Neural crest cell (in vitro differentiated cells): ENCODE measurements at places on chromosomes 13 and 19. TPM values are rescaled to one million over a fixed set of nuclear protein-coding genes. Genes with fewer than 3 reads are reported as not detected.
A peak's percentile ranks its signal among the peaks of the same experiment; 100 is the strongest.

The ZNF726 gene
- total RNA-seq = 0.37 and 0.59 TPM in 2 replicates

The TNFSF13B gene
- total RNA-seq = 0.32 and 0.82 TPM in 2 replicates

GRCh38 chr13:28531077-28531844 is 36.3 kb upstream of the FLT1 start:
- H3K4me3 ChIP-seq = no peak overlapping the region
- DNase-seq = peak; percentile 33
- H3K36me3 ChIP-seq = no peaks in the 10 kb centered on the region
- H3K27me3 ChIP-seq = peaks cover 42% of the 10 kb centered on the region

GRCh38 chr13:80255946-80256345 is 85.0 kb downstream of the SPRY2 start:
- H3K4me1 ChIP-seq = peaks cover 3% of the 10 kb centered on the region
- H3K27me3 ChIP-seq = no peaks in the 10 kb centered on the region
- DNase-seq = no peak
- peak overlapping the region; percentile 76 for H3K27ac ChIP-seq
- H3K36me3 ChIP-seq = no peaks in the 10 kb centered on the region
- H3K4me3 ChIP-seq = no peak overlapping the region

The CLIP3 gene
- total RNA-seq = 33.1 and 37.6 TPM in 2 replicates

GRCh38 chr13:49814551-49815270 is 22.2 kb upstream of the KPNA3 start:
- no peaks in the 10 kb centered on the region for H3K36me3 ChIP-seq
- H3K4me3 ChIP-seq = no peak overlapping the region
- peaks cover 13% of the 10 kb centered on the region for H3K4me1 ChIP-seq
- no peaks in the 10 kb centered on the region for H3K27me3 ChIP-seq

GRCh38 chr19:33355535-33355934 is 18.0 kb upstream of the CEBPG start:
- H3K4me3 ChIP-seq = no peak overlapping the region
- H3K4me1 ChIP-seq = no peaks in the 10 kb centered on the region
- H3K27me3 ChIP-seq = peaks cover 19% of the 10 kb centered on the region
- peaks cover 3% of the 10 kb centered on the region for H3K36me3 ChIP-seq
- no peak for DNase-seq

The C19orf33 gene
- not detected in 2 replicates for total RNA-seq

The SHC2 gene
- 39.0 and 45.2 TPM in 2 replicates for total RNA-seq

DNA sequence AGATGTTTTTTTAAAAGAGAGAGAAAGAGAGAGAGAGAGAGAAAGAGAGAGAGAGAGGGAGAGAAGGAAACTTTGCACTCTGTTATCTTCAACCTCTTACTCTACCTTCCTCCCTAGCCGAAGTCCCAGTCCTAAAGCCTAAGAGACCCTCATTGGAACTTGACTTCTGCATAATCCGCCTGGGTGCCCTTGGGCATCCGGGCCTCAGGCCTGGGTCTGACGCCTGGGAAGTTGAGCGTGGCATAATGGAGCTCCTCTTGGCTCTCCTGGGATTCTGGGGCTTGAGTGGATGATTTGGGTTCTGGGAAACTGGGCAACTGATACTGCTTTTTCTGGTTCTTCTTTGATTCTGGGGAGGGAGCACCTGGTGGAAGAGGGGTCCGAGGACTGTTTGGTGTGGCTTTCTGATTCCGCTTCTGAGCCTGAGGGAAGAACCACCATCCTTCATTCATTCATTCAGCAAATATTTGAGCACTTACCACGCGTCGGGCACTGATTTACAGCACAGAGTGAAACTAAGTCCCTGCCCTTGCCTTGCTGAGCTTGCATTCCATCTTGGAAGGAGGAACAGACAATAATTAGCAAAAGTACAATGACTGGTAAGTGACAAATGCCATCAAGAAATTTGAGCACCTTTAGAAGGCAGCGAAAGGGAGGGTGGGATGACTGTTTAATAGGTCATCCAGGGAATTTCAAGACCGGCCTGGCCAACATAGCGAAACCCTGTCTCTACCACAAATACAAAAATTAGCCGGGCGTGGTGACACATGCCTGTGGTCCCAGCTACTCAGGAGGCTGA is 6.3 kb downstream of the SIGLEC10 start:
- no peak overlapping the region for H3K4me3 ChIP-seq
- no peaks in the 10 kb centered on the region for H3K4me1 ChIP-seq
- H3K36me3 ChIP-seq = no peaks in the 10 kb centered on the region
- DNase-seq = no peak

- no peak overlapping the region for H3K27ac ChIP-seq
- no peak overlapping the region for H3K4me3 ChIP-seq
- H3K4me1 ChIP-seq = no peaks in the 10 kb centered on the region
- H3K27me3 ChIP-seq = no peaks in the 10 kb centered on the region
Measured at GRCh38 chr19:5932146-5932545, 18.1 kb downstream of the CAPS start.

DNA sequence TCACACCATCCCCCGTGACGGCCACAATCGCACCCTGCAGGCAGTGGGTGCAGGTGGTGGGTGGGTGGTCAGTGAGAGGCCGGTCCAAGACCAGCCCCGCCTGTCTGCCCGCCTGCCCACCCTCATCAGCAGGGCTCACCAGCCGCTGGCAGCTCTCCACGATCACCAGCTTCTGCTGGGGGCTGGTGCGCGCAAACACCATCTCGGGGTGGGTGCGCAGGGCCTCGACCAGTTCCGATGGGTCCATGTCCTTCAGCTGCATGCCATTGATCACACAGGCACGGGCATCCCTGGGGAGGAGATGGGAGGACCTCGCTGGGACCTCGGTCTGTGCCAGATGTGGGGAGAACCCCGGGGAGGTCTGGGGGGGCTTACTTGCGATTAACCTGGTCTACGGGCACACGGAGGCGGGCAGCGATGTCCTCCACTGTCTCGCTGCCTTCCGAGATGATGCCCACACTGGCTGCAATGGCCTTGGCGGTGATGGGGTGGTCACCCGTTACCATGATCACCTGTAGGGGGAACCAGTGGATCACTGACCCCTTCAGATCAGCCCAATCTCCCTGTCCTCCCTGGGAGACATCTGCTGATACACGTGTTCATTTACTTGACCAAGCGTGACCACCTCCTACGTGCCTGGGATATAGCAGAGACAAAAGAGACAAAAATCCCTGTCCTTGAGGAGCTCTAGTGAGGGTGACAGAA is 8.0 kb downstream of the ATP4A start:
- DNase-seq = no peak
- H3K27ac ChIP-seq = no peak overlapping the region
- peak overlapping the region; percentile 56 for H3K4me3 ChIP-seq
- no peaks in the 10 kb centered on the region for H3K36me3 ChIP-seq
- H3K27me3 ChIP-seq = peaks cover 61% of the 10 kb centered on the region

- no peaks in the 10 kb centered on the region for H3K27me3 ChIP-seq
- DNase-seq = no peak
- H3K27ac ChIP-seq = no peak overlapping the region
- peaks cover 6% of the 10 kb centered on the region for H3K4me1 ChIP-seq
- H3K4me3 ChIP-seq = no peak overlapping the region
Measured at GRCh38 chr13:113800576-113800926, 41.5 kb downstream of the TMEM255B start.

The PSG1 gene
- total RNA-seq = not detected in 2 replicates

The KLF2 gene
- 0.16 and 0.54 TPM in 2 replicates for total RNA-seq

The APOE gene
- 12.2 and 13.1 TPM in 2 replicates for total RNA-seq

DNA sequence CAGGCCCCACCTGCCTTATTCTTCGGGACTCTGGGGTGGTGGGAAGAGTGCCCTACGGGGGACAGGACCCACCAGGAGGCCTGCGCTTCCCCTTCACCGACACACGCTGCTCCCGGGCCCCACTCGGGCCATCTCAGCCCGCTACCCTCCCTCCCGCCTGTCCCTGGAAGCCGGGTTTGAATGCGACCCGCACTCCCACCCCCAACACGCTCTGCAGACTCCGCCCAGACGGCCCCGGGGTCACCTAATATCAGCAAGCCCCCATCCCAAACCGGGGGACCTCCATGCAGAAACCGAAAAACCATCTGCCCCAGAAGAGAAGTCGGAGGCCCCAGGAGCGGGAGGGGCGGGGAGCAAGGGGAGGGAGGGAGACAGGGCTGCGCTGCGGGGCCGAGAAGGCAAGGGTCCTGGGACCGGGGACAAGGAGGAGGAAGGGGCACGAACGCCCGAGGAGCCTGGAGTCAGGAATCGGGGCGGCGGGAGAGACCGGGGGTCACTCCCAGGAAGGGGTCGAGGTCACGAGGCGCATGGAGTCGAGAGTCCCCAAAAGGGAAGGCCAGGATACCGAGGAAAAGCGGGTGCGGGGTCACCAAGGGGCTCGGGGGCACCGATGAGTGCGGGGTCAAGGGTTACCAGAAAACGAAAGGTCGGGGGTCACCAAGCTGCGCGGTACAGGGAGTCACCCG is 766 bp downstream of the SBNO2 start:
- no peaks in the 10 kb centered on the region for H3K27me3 ChIP-seq
- peaks cover 35% of the 10 kb centered on the region for H3K4me1 ChIP-seq
- peak overlapping the region; percentile 83 for H3K27ac ChIP-seq
- peak overlapping the region; percentile 81 for H3K4me3 ChIP-seq
- H3K36me3 ChIP-seq = peaks cover 7% of the 10 kb centered on the region

DNA sequence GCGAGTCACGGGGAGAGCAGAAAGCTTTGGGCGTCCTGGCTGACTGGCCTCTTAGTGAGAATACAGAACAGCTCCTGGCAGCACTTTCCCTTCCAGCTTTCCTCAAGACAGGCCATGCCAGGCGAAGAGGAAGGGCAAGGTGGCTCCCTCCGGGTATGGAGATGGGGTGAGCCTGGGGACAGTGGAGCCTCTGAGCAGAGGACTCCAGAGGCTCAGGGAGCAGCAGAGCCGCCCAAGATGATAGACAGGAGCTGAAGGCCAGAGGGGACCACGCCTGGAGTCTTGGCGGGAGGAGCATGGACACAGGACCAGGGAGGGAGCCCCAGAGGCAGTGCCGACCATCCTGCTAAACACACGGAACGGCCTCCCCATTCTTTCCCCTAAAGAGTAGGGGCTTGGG is 229.1 kb downstream of the TM9SF2 start:
- no peak overlapping the region for H3K27ac ChIP-seq
- H3K4me3 ChIP-seq = no peak overlapping the region
- H3K36me3 ChIP-seq = no peaks in the 10 kb centered on the region
- H3K4me1 ChIP-seq = peaks cover 57% of the 10 kb centered on the region
- no peaks in the 10 kb centered on the region for H3K27me3 ChIP-seq
- no peak for DNase-seq

- H3K27me3 ChIP-seq = peaks cover 37% of the 10 kb centered on the region
- H3K4me3 ChIP-seq = no peak overlapping the region
- no peak for DNase-seq
Measured at GRCh38 chr19:3879656-3880055, 829 bp upstream of the ATCAY start.

DNA sequence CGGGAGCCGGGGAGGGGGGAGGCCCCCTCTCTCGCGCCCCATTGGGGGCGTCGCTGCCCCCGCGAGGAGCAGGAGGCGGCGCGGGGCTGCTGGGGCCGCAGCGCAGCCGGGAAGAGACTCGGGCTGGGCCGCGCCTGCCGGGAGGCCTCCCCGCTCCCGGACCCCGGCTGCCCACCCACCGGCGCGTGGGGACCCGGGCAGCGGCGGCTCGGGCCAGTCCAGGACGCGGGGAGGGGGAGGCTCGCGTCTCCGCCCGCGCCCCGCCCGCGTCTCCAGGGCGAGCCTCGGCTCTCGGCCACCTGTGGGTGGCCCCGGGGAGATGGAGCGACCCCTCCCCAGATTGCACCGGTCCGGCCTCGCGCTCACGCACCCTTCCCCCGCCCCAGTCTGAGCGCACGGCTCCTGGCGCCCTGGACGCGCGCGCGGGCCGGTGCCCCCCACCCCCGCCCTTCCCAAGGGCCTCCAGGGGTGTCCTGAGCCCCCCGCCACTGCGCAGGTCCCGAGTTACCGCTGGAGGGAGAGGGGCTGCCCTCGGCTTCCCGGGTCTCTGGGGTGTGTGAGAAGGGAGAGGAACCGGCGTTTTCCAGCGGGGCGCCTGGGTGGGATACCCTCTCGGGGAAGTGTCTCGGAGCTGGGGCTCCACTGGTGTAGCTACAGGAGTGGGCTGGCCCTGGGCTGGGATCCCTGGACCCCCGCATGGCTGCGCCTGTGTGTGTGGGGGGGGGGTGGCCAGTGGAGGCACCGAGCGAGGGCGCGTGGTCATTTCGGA is 645 bp downstream of the PALM start:
- H3K27ac ChIP-seq = no peak overlapping the region
- H3K4me3 ChIP-seq = peak overlapping the region; percentile 66
- peaks cover 3% of the 10 kb centered on the region for H3K27me3 ChIP-seq
- no peaks in the 10 kb centered on the region for H3K36me3 ChIP-seq
- DNase-seq = no peak
- peaks cover 10% of the 10 kb centered on the region for H3K4me1 ChIP-seq

DNA sequence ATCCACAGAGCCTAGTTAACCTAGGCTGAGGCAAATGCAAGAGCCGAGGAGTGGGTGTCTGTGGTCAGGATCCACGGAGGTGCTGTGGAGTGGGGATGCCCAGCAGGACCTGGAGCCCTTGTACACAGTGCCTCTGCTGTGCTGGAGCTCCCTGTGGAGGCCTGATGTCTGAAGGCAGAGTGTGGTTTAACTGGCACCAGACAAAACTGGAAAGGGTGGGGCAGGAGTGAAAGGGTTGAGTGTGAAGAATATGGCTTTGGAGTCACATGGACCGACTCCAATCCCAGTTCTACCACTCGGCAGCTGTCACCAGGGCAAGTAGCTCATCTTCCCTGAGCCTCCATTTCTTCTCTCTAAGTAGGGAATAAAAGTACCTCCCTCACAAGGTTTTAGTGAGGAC is 60.3 kb upstream of the GPR12 start:
- H3K4me3 ChIP-seq = no peak overlapping the region
- H3K36me3 ChIP-seq = no peaks in the 10 kb centered on the region
- H3K27me3 ChIP-seq = peaks cover 2% of the 10 kb centered on the region
- H3K4me1 ChIP-seq = no peaks in the 10 kb centered on the region

DNA sequence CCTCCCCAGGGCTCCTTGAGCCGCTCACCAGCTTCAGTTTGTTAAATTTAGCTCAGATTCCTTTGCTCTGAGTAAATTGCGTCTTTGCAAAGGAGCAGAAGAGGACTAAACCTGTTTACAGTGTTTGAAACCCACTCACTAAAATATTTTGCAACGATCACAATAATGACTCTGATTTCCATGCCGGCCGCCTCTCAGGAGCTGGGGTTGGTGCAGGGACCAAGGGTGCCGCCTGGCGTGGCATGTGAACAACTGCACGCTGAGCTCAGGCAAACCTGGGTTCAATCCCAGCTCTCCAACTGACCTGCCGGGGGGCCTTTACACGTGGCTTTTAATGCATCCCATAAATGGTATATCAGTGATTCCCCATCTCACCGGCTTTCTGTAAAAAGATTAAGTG is 68.7 kb upstream of the CACNA1A start:
- peak; percentile 11 for DNase-seq
- H3K4me3 ChIP-seq = no peak overlapping the region
- no peaks in the 10 kb centered on the region for H3K4me1 ChIP-seq
- no peak overlapping the region for H3K27ac ChIP-seq
- H3K27me3 ChIP-seq = peaks cover 42% of the 10 kb centered on the region
- H3K36me3 ChIP-seq = no peaks in the 10 kb centered on the region

- peaks cover 11% of the 10 kb centered on the region for H3K36me3 ChIP-seq
- DNase-seq = no peak
- H3K4me3 ChIP-seq = no peak overlapping the region
Measured at GRCh38 chr13:108700422-108701170, 71.2 kb downstream of the MYO16 start.

The DPRX gene
- total RNA-seq = not detected in 2 replicates

GRCh38 chr13:44382635-44383145 is 9.1 kb downstream of the SERP2 start:
- no peak overlapping the region for H3K27ac ChIP-seq
- no peaks in the 10 kb centered on the region for H3K27me3 ChIP-seq
- H3K4me1 ChIP-seq = peaks cover 21% of the 10 kb centered on the region
- DNase-seq = no peak
- H3K36me3 ChIP-seq = peaks cover 3% of the 10 kb centered on the region
